NCI-H187 (cell line): ENCODE measurements at places on chromosomes 7 and 10.

GRCh38 chr7:157568770-157569584, 232.2 kb downstream of the DNAJB6 start:
- DNase-seq, result peak; percentile 83

DNA sequence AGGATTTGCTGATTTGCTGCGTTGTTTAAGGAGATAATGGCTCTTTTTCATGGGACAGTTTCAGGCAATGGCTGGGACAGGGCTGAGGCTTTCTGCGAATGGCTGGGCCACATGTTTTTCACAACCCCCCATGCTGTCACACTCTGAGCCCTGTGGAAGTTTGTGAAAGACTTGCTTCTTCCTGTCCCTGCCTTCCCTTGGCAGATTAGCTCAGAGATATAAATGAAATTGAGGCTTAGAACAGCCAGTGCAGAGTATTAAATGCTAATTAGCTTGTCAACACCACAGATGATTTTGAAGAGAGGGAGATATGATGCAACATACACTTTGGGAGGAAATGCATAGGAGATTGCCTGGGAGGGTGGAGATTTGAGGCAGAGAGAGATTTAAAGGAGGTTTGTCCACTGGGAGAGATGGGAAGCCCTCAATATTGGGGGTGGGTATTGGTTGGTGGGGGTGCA, 232.0 kb downstream of the SH2D4B start:
- DNase-seq, result no peak

GRCh38 chr10:87844837-87845623, 18.3 kb downstream of the KLLN start:
- DNase-seq, result no peak

DNA sequence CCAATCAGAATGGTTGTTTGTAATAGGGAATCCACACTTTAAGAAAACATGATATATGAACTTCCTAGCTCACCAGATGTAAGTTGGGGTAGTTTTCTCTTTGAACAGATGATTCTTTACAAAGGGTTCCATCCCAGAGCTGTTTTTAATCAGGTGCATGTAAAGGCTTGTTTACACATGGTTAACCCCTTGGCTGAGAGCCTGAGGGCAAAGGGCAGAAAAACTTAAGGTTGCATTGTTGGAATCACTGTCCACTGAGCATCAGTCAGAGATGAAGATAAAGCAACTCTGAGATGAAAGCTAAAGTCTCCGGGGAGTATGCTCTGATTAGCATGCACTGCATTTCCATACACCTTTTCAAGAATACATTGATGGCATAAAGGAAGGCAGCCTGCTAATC, 518.2 kb downstream of the SORCS3 start:
- DNase-seq, result no peak

DNA sequence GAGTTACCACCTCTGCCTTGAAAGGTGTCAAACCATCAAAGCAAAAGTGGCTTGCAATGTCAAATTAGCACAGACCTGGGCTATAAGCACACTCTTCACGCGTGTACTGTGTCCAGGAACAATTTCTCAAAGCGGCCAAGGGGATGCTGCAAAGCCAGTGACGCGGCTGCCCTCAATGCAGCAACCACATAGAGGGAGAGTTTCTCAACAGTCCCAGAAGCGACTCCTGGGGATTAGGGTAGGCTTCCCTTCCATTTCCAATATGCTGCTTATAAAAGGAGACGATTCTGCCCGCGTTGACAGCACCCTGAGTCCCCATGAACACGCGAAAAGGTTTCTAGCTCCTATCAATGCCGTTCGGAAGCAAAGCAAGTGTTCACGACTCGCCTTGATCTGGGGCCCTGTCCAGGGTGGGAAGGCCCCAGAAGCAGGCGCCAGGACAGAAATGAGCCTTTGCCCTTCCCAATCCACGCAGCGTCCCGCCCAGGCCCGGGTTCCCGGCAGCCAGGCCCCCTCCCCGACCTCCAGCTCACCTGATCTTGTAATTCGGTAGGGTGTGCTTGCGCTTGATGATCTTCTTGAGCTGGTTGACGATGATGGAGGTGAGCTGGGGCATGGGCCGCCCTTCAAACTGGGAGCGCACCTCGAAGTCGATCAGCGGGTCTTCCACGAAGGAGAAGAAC, 1.3 kb downstream of the PDZD8 start:
- no peak for DNase-seq

DNA sequence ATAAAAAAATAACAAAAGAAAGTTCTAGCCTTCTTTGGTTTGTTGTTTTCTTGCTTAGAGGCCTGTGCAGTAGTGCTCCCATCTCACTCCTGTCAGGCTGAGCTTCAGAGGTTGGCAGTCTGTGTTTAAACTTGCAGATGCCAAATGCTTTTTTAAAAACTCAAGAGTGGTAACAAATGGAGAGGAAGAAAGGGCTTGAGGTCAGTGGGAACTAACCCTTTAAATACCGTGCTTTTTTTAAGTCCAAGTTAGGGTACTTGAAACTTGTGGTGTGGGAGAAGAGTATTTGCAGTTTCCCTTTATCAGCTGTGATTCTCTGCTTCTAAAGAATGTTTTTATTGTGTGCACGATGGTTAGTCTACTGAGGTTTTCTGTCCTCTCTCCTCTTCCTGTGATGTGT, 29.4 kb downstream of the ZRANB1 start:
- no peak for DNase-seq

GRCh38 chr7:74325210-74325565, 36.0 kb downstream of the CLIP2 start:
- no peak for DNase-seq
